ENCODE measurements at places on chromosomes 2 and 18.

- DNase-seq = no peak
These were observed 31.7 kb downstream of the EMX1 start for GRCh38 chr2:72949045-72949444.

- no peak for DNase-seq
These were observed 2.6 kb upstream of the WDFY1 start for GRCh38 chr2:223947711-223948205.

- DNase-seq = no peak
These were observed 330.1 kb downstream of the ERBB4 start for GRCh38 chr2:212208467-212208866.

DNA sequence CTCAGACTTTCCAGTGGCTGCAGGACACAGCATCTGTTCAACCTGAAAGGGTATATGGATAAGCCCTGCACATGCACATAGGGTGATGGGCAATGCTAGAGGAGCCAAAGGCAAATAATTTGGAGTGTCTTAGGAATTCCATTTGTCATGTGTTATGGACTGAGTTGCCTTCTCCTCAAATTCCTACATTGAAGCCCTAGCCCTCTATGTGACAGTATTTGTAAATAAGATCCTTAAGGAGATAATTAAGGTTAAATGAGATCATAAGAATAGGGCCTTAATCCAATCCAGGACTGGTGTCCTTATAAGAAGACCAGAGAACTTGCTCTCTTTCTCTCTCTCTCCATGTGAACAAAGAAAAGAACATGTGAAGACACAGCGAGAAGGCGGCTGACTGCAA is 42.9 kb upstream of the CREG2 start:
- no peak for DNase-seq

DNA sequence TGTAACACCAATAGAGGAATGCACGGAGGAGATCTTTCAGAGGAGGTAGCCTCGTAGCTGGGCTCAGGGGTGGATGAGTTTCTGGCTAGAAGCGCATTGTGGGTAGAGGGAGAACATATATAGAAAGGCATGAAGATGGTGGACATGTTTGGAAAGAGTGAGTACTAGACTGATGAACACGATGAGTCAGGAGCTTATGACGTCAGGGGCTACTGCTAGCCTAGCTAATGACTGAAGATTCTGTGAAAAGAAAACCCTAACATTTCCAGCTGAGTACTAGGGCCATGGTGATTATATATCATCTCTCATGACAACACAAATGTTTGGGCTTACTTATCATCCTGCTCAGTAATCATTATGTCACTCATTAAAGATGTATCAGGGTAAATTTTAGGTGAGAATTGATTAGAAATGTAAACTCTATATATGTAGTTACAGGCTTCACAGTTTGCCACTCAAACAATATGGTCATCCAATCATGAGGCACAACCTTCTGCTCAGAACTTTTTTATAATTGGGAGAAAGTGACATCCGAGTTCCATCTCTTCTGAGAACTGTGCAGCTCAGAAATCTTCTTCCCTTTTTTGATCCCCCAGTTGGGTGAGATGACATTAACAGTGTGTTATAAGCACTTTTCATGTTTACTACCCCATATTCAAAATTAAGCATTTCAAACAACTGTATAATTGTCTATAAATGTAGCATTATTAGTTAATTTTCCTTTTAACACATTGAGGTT is 22.2 kb upstream of the IL1RN start:
- DNase-seq = peak; percentile 50

GRCh38 chr18:3118195-3119010 is 101.4 kb downstream of the MYOM1 start:
- DNase-seq = no peak

- no peak for DNase-seq
These were observed 437.4 kb downstream of the EPHA4 start for GRCh38 chr2:221134718-221135117.

- DNase-seq = no peak
These were observed 80.1 kb upstream of the MAP3K20 start for GRCh38 chr2:172995323-172996244.

- DNase-seq = no peak
These were observed 542.2 kb downstream of the XIRP2 start for GRCh38 chr2:167430447-167430846.

DNA sequence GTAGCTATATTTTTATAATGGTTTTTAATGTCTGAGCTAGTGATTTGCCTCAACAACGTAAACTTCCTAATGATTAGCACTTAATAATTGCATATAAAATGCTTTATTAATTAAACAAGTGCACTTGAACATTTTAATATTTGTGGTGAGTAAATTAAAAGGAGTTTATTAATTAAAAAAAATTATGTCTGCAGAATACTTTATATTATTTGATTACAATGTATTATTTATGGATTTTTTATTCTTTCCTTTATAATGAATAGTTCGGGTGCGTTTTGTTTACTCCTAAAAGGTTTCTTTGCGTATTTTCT is 2.3 kb downstream of the HOXD8 start:
- no peak for DNase-seq

DNA sequence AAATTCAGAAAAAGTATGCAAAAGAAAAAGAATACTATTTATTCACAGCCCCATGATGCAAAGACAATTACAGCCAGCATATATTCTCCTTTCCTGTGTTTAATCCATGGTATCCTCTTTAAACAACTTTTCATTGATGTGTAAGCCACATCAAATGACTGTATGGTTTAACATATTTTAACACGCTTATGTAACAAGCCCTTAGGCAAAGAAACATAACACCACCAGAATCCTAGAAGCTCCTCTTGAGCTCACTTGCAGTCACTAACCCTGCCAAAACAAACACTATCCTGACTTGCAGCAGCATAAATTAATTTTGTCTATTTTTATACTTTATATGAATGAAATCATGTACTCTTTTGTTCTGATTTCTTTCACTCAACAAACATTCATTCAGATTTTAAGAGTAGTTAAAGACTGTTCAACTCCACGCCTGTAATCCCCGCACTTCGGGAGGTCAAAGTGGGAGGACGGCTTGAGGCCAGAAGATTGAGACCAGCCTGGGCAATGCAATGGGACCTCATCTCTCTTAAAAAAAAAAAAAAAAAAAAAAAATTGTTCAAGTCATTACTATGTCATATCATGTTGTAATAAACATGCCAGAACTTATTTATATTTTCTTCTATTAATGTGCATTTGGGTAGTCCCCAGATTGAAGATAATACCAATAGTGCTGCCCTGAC is 226.3 kb downstream of the NBAS start:
- DNase-seq = no peak

- no peak for DNase-seq
These were observed 43.2 kb downstream of the IL1R2 start for GRCh38 chr2:102034683-102035548.

DNA sequence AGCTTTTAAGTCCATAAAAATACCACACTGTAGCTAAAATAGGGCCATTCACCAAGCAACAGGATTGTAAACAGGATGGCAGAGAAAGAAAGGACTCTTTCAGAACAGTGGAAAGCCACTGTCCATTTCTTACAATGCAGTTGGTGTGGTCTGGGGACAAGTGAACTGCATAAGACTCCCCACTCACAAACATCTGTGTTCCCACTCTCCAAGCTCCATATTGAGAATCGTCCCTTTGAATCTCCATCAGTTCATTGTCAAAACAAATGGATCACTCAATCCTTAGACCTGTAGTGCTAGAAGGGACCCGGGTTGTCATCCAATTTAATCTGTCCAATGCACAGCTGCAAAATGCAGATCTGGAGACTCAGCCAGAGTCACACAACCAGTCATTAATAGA is 347.4 kb upstream of the KLHL29 start:
- DNase-seq = no peak

DNA sequence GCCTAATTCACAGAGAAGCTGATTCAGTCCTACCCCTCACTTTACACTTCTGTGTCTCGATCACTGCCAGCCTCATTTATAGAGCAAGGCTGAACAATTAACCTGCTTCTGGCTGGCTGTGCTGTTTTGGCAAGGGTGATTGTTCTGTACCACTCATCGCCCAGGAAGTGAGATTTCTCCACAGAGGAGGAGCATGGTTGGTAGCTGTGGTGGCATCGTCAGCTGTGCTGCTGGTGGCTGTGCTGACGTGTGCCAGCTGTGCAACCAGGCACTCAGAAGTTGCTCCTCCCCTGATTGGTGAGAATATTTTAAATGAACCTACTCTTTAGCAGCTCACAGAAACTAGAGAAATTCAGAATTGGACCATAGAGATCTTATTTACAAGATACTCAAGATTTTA is 158.3 kb downstream of the EML6 start:
- DNase-seq = no peak

DNA sequence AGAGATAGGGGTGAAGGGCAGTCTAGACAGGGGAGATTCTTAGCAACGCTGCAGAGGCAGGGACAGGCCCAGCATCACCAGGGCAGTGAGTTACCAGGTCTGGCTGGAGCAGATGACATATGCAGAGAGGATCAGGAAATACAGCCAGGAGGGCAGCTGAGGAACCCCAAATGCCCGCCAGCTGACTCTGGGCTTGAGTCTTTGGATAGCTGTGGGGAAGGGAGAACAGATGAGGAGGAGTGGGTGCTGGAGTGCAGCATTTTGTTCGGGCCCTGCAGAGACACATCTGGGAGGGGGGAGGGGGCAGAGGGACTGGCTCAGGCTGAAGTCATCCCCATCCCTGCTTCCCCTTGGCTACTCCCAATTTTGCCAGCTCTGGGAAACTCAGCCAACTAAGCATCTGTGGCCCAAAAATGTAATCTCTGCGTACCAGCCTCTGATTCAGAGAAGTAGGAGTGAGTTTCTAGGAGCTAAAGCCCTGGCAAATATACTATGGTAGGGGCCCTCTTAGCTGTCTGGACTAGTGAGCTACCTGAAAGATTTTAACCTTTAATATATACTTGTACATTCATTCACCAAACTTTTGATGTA is 214.5 kb downstream of the ZBTB7C start:
- DNase-seq = no peak

- DNase-seq = no peak
These were observed 325.6 kb downstream of the NR4A2 start for GRCh38 chr2:156006721-156007618.

GRCh38 chr2:199929262-199929661 is 18.2 kb downstream of the C2orf69 start:
- DNase-seq = no peak

DNA sequence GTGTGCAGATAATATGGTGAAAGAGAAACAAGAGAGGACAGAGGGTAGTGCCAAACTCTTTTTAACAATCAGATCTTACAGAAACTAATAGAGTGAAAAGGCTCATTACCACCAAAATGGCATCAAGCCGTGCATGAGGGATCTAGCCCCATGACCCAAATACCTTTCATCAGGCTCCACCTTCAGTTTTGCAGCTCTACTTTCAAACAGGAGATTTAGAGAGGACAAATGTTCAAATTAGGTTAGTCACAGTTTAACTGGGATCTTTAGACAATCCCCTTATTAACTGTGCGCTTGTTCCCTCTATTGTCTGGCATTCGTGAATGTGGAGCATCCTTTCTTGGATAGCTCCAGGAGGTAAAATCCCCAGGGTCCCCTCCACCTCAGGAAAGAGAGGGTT is 1209.3 kb upstream of the CHAC2 start:
- DNase-seq = no peak

- DNase-seq = no peak
These were observed 241.6 kb downstream of the SUCLG1 start for GRCh38 chr2:84217456-84217855.

DNA sequence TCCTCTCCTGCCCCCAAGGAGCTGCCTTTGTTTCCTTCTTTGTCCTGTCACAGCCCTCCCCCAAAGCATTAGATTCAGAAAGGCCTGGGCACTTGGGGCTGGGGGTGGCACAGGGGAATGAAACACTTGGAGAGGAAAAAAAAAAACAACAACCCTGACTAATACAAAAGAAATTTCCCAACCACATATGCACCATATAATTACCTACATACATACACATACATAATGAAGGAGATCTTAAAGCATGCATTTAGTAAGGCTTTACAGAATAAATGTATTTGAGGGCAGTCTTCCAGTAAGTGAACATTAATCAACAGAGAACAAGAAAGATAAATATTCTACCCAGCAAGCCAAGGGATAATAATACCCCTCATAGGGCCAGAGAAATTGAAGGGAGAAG is 70.0 kb upstream of the PPP1CB start:
- DNase-seq = no peak

- no peak for DNase-seq
These were observed 67.4 kb upstream of the ZEB2 start for GRCh38 chr2:144587306-144587705.

- no peak for DNase-seq
These were observed 88.0 kb downstream of the CDC42EP3 start for GRCh38 chr2:37583402-37583801.

GRCh38 chr2:85902496-85902895 is 13.7 kb upstream of the ST3GAL5 start:
- no peak for DNase-seq

DNA sequence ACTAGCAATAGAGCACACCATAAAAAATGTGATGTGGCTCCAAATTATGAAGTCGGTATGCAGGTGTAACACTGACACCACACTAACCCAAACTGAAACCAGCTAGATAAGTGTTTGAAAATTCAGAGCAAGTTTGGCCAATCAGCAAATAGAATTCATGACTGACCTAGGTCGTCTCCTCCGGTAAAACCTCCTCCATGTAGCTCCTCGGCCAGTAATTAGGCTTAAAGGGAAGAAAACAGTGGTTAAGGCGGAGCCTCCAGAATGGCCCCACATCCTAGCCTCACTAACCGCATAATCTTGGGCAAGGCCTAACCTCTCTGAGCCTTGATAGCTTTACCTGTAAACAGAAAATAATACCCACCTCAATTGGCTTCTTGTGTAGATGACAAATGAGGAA is 30.1 kb downstream of the C1D start:
- no peak for DNase-seq

- DNase-seq = no peak
These were observed 5.5 kb downstream of the CEBPZOS start for GRCh38 chr2:37201766-37202165.

- DNase-seq = no peak
These were observed 2.5 kb downstream of the ANXA4 start for GRCh38 chr2:69744456-69744855.

DNA sequence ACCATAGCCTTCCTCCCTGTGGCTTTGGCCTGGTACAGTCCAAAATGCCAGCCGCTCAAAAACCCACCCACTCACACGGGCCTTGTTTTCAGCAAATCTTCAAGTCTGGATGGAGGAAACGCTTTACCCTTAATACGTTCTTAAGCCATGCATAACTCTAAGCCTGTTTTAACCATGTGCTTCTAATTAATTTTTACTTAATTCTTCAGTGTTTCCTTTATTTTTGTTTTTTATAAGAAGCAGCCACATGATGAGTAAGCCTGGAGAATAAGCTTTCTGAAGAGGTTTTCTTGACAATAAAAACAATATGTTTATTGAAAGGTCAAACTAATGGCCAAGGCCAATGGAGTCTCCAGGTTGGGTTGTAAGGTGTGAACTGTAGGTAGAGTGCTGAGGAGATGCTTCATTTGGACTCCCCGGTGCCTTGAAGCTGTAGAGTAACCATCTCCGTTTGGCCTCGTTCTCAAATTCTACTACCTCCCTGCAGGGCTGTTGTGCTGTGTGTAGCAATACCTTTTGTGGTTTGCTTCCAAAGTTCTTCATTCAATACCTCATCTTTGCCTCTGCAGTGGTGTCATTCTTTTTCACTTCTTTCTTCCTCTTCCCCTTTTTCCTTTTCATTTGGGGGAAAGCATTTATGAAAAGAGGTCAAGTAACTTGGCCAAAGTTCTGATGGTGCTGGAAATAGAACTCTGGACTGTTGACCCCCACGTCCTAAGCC is 113.7 kb downstream of the PRKCE start:
- no peak for DNase-seq

GRCh38 chr2:133806564-133806963 is 238.3 kb upstream of the NCKAP5 start:
- DNase-seq = no peak
